Fibroblast of villous mesenchyme (primary cell): ENCODE measurements at places on chromosomes 2 and 18. TPM values are rescaled to one million over a fixed set of nuclear protein-coding genes. Genes with fewer than 3 reads are reported as not detected.

DNA sequence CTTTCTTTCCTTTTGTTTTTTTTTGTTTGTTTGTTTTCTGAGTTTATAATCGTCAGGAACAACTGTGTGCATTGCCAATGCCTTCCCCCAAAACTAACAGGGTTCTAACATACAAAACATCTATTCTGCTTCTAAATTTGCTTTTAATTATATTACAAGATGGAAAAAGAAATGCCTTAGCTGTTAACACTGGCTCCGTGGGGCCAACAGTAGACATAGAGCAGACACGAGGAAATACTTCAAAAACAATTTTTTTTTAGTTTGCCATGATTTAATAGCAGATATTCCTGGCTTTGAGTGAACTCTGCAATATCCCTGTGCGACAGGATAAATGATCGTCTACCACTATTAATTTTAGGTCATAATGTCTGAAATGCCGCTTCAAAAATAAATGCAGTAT, 153.3 kb upstream of the HNRNPA3 start:
- DNase-seq = no peak

DNA sequence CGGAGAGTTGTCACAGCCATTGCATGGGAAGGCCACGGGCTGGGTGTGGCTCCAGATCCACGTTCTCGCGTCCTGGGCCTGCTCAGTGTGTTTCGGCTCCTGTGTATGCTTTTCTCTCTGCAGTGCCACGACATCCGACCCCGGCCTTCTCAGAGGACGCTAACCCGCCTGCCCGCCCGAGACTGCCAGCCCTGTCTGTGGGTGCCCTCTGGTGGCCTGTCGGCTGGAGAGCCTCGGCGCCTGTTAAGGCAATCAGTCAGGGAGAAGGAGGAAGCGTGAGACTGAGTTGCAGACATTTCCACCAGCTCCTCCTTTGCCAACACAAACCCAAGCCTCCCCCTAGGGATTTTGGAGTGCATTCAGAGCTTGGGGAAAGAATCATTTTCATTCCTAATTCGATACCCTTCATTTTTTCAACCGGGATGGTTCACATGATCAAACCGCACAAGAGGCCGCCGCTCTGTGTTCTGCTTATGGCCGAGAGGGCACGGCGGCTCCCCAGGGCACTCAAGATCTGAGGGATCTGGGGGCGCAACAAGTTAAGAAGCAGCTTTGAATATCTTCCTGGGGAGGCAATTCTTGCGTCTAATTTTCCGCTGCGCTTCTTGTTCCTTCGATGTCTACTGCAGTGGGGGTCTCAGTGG, 37.5 kb upstream of the ZBTB7C start:
- peak; percentile 70 for DNase-seq

DNA sequence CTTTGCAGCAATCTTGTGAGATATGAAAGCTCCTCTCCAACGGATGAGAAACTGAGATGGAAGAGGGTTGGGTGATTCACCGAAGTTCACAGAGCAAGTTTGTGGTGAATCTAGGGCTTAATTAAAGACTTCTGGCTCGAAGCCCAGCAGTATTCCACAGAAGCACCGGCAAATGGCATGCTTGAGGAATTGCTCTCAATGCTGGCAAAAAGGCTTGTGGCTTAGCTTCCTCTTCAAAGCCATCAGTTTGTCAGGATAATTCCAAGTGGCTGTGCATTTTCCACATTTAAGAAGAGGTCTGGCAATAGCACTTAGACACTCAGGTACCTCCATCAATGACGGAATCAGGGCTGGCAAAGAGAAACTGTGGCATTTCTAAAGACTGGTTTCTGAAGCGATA, 98.7 kb upstream of the SLC66A3 start:
- DNase-seq = peak; percentile 82

DNA sequence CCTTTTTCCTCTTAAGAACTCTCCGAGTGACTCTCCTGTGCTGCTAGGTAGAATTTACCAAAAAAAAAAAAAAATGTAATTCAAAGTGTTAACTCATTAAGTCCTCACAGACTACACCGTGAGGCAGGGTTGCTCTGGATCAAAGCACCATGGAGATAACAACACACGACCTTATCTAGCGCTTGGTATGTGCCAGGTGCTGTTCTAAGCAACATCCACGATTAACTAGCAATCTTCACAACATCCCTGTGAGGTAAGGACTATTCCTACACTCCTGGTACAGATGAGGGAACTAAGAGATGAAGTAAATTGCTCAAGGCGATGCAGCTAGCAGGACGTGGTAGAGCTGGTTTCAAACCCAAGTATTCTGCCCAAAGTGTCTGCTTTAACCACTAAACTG, 1.8 kb downstream of the MOGAT1 start:
- DNase-seq = no peak

DNA sequence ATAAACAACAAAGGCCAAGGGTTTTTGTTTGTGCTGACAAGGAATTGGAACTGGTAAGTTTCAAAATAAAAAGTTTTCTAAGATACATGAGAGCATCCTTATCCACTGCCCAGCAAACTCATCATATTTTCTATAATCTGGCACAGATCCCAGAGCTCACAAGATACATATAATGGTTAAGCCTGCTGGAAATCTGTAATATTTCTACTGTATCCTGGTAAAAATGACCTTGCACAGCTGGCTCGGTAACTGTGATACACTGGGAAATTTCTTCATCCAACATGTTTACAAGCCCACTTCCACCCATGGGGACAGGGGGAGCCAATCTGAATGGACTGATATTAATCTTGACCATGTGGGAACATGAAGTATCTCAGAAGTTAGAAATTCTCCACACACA, 425.4 kb upstream of the MMADHC start:
- peak; percentile 85 for DNase-seq

DNA sequence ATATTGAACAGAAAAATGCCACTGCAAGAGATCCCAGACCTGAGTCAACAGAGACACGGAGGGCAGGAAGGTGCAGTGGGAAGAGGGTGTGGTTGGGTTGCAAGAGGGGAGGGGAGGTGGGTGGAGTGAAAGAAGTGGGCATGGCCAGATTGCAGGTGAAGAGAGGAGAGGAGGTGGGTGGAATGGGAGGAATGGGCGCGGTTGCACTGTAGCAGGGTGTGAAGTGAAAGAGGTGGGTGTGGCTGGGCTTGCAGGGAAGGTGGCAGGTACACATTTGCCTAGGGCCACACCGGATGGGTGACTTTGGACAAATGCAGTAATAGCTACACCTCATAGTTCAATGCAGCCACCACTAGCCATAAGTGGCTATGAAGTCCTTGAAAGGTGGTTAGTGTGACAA, 71.1 kb downstream of the DOCK10 start:
- DNase-seq = no peak

DNA sequence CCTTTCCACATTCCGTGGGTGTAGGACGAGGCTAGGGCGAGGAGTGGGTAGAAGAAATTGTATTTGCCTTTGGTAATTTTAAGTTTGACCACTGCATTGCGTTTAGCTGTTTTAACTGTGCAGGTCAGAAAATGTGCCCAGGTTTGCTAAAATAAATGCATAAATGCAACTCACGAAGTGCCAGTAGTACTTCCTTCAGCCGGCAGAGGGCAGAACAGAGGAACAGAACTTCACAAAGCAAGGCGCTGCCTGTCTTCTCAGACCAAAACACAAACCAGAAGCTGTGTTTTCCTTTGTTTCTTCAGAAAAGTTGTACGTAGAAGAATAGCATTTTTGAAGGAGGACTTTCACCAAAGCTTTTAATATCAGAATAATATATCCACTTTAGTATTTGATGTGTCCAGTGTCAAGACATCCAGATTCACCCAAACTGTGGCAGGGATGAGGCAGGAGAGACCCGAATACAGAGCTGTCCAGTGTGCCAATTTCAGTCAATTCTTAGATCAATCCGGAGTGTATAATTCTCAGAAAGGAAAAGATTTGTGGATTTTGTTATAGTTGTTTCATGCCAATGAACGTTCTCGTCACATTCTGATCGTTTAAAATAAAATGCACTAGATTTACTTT, 348.6 kb downstream of the DLGAP1 start:
- peak; percentile 44 for DNase-seq

- peak; percentile 97 for DNase-seq
Measured at GRCh38 chr2:12317814-12318426, 398.8 kb upstream of the TRIB2 start.

DNA sequence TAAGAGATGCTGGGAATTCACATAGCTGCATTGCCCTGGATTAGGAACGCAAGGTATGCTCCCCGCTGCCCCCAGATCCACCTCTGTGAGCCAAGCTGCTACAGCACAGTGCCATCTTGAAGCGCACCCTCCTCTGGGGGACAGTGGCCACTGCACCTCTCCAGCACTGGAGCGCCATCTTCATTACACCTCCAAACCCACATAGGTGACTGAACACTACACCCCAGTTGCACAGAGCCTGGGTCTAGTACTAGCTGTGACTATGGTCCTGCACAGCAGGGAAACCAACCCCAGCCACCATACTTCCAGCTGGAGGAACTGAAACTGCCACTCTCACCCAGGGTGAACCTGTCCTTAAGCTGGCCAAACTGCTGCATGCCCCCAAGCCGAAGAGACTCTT, 84.6 kb downstream of the TMEM237 start:
- no peak for DNase-seq

DNA sequence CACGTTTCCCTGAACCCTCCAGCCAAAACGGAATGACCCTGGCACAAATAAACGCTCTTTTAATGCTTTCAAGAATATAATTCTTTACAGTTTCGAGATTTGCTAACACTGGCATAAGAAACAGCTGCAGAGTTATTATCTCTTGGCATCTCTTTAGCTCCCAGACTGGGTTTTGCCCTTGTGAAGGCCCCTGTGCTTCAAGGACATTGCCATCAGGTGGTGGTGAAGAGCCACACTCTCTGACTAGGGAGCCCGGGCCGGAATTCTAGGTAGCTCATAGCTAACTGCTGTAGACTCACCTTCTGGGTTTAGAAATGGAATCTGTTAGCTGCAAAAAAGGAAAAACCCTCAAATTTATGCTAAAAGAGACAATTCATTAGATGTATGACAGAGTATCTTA, 13.3 kb upstream of the GALNT14 start:
- no peak for DNase-seq

DNA sequence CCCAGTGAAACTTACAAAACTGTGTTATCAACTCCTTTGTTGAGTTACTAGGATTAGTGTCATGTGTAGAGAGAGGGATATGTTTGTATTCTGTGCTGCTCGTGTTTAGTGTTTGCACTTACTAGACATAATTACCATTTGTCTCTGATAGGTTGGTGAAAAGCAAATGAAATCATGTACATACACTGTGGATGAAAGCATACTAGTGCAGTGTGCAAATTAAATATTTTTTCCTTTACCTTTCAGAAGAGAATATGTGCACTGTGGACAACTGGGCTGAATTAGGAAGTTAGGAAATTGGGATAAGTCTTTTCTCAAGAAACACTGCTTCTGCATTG, 1.2 kb downstream of the KIAA1328 start:
- no peak for DNase-seq

- no peak for DNase-seq
Measured at GRCh38 chr18:25077944-25078723, 273.8 kb downstream of the ZNF521 start.

GRCh38 chr2:190121971-190122370, 59.4 kb upstream of the MSTN start:
- DNase-seq = peak; percentile 27

- no peak for DNase-seq
Measured at GRCh38 chr2:219748671-219749570, 121.5 kb downstream of the SLC4A3 start.

DNA sequence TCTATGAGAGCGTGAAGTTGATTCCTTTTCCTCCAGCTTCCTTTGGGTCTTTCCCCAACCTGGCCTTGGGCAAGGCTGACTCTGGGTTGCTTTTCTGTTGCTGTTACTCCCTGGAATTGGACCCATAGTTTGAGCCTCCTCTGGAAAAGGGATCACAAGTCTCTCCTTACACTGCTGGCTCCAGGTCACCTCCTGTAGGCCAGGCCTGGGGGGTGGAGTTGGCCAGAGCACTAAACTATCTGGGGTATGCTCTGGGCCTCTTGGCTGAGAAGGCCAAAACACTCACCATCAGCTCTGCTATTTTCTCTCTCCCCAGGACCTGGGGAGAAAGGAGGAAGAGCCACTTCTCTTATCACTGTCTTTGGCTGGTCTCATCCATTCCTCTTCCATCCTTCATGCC, 56.5 kb upstream of the NCOA1 start:
- DNase-seq = no peak

GRCh38 chr2:240768216-240768615, 51.8 kb downstream of the KIF1A start:
- DNase-seq = no peak

GRCh38 chr2:98759827-98760625, 29.1 kb upstream of the MGAT4A start:
- no peak for DNase-seq

GRCh38 chr2:32788114-32788513, 158.6 kb upstream of the LTBP1 start:
- DNase-seq = no peak

NEUROD1 gene
- total RNA-seq = not detected in 2 replicates

STARD6 gene
- total RNA-seq = 0.43 TPM in 1 of 2 replicates, not detected in the other

IL1RN gene
- total RNA-seq = not detected in 2 replicates

NCKAP5 gene
- total RNA-seq = 28.7 and 47.9 TPM in 2 replicates

SCN1A gene
- under 0.01 TPM in 1 of 2 replicates, not detected in the other for total RNA-seq

CIB4 gene
- total RNA-seq = not detected in 2 replicates
